Activated CD8-positive, alpha-beta memory T cell treated with anti-CD3 and anti-CD28 coated beads for 48 hours (primary cell): ENCODE measurements at places on chromosomes 12 and 14.

DNA sequence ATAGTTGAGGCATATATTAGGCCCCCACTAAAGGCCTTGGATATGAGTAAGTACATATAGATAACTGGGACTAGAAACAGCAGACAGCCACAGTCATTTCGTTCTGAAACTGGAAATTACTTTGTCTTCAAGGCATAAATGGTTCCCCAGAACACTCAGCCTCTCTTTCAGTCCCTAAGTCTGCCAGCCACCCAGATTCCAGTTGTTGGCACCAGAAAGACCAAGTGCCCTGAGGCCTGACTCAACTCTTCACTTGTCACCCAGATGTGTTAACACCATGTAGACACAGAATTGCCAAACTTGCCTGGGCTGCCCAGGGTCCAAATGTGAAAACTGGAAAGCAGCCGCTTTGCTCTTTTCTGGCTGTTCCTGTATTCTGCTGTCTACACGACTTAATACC is 3.0 kb upstream of the LGALS3 start:
- no peak for DNase-seq

GRCh38 chr12:22536346-22536945 is 7.9 kb downstream of the C2CD5 start:
- DNase-seq, result no peak

- no peak for DNase-seq
Measured at GRCh38 chr12:46124848-46125619, 134.7 kb upstream of the SCAF11 start.

DNA sequence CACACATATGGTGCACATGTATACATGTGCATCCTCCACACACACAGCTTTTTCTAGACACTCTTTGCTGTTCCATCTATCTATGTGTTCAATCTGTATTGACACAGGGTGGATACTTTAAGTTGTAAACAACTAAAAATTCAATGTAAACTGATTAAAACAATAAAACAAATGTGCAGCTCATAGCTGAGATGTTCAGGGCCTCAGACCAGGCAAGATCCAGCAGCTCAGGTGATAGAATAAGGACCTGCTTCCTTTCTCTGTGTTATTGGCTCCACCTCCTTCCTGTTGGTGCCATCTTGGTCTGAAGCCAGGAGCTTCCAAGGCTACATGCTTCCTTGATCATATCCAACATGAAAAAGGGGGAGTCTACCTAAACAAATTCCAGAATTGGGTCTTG is 158.1 kb upstream of the RFLNA start:
- no peak for DNase-seq

GRCh38 chr12:24905431-24905830 is 43.5 kb downstream of the BCAT1 start:
- no peak for DNase-seq

DNA sequence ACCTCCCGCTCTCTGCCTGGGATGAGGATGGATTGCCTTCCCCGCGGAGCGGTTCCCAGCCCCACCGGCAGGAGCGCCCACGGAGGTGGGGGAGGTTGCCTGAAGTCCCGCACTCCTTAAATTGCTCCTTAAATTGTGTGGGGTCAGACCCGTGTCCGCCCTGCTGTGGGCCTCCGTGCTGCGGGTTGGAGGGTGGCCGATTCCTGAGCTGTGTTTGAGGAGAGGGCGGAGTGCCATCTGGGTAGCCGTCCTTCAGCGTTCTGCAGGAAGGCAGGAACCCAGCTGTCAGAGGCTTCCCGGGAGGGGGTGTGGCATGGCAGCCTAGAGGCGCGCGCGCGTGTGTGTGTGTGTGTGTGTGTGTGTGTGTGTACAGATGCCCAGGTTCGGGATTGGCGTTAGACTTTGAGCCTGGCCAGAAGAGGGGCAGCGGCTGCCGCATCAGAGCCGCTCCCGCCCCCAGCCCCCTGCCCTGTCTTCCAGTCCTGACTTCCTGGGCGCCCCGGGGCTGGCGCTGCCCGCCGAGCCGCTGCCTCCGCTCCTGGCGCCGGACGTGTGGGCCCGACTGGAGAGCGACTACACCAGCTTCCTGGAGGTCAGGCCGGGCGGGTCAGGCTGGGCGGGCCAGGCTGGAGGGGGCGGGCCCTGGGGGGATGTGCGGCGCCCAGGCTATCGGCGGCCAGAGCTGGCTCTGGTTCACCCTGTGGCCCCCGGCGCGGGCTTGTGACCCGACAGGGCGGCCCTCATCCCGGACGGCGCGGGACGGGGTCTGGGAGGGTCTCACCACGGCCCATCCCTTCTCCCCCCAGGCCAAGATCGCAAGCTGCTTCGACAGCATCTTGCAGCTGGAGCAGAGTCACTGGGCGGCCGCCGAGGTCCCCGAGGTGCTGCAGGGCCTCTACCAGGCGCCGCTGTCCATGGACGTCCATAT is 9.2 kb downstream of the EXOC3L4 start:
- DNase-seq, result no peak

DNA sequence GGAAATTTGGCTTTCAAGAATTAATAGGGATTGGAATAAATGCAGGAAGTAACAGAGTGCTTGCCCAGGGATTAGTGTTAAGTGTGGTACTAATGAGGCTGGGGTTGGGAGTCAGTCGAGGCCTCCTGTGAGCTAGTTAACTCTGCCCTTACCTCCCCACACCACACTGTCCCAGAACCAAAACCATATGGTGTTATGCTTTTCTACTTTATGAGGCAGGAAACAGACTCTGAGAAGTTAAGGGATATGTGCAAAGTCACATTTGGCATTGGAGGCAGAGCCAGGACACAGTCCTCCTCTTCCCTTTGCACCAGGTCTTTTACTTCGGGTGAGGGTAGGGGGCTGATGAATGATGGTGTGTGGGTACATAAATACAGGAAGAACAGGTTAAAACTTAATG is 41.9 kb downstream of the PELI2 start:
- DNase-seq, result no peak

GRCh38 chr14:51367600-51367931 is 127.5 kb downstream of the TMX1 start:
- no peak for DNase-seq

GRCh38 chr12:30806989-30807694 is 52.4 kb upstream of the CAPRIN2 start:
- no peak for DNase-seq

GRCh38 chr12:128789356-128789929 is 34.3 kb downstream of the SLC15A4 start:
- DNase-seq, result no peak

DNA sequence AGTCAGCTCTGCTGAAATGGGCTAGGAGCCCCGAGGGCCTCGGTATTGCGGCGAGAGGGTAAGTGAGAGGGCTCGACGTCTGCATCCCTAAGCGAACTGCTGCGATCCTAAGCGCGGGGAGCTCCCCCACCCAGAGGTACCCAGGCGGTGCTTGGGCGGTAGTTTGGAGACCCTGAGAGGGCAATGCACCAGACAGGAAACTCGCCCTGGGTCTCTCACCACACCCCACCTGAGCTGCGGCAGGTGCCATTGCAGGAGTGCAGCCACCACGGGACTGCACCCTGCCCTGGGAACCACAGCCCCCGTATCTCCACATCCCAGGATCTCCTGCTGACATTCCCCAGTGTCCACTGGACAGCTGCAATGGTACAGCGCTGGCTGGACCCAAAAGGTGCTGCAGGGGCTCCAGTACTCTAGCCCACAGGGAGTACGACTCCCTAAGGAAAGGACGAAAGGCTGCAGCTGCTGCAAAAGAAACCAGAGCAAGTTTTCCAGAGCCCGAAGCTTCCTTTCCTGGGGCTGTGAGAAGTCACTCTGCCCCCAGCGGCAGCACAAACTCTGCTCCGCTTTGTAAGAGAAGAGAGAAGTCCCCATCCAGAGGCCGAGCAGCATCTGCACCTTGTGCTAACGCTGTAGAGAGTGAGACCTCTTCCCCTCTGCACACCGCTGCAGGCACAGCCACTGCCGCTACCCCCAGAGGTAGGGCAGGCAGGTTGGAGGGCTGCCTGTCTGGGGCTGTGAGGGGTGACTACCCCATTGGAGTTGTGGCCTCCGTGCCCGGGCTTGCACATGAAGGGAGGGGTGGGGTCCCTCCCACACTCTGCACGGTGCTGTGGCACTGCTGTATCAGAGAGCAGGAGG is 31.1 kb upstream of the MON2 start:
- no peak for DNase-seq

GRCh38 chr14:91108941-91109611 is 4.8 kb upstream of the DGLUCY start:
- DNase-seq, result no peak

DNA sequence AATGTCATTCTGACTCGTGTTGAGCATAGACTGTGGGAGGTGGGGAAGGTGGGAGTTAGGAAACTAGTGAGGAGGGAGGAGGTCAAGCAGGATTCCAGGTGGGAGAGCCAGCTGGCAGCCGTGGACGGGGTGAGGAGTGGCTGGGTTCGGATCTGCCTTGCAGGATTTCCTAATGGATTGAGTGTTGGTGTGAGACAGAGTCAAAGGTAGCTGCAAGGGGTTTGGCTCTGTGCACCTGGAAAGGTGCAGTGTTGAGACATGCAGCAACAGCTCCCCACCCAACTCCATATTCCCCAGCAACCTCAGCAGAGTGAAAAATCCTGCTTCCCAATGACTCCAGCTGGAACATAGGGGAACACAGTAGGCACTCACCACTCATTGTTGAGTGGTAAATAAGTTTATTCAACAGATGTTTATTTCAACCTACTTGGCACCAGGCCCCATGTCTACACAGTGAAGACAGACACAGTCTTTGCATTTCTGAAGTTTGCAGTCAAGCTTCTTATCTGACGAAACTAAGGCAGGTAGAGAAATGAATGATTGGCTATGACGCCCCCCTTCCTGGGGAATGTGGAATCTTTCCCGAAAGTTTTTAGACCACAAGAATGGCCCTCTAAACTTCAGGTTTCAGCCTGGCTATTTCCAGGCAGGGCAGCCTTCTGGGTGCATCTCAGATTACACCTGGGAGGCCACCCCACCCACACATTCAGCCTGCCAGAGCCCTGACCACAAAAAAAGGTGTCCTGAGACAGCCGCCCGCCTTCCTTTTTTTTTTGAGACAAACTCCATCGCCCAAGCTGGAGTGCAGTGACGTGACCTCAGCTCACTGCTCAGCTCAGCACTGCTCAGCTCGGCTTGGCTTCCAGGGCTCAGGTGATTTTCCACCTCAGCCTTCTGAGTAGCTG is 37.9 kb upstream of the PLEKHG6 start:
- DNase-seq, result no peak

DNA sequence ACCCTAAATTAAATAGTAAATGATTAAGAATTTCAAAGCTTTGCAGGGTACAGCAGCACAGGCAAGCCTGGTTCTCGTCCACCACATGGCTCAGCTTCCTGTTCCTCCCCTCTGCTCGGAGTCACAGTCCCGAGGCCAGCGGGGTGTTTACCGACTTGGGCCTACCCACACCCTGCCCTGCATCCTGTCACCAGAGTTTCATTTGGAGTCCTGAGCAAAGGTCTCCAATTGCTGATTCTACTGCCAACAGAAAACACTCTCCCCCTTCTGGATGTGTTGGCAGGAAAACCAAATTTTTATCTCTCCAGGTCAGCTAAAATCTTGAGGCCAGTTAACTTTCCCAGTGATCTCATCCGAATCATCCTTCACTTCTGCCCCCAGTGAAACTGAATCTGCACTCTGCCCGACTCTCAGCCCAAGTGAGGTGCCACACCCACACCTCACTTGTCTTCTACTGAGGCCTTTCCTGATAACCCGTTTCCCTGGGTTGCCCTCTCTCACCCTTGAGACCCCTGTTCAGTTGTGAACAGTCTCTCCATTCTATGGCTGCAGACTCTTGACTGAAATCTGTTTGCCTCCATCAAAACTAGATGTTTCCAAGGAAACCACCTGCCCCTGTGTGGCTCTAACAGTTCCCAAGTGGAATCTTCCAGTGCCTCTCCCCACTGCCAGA is 71.2 kb downstream of the VCPKMT start:
- peak; percentile 51 for DNase-seq

- DNase-seq, result no peak
Measured at GRCh38 chr14:68042586-68043210, 223.1 kb downstream of the RAD51B start.

GRCh38 chr12:95184121-95184520 is 33.1 kb downstream of the FGD6 start:
- DNase-seq, result no peak

- no peak for DNase-seq
Measured at GRCh38 chr12:18383203-18383602, 121.9 kb downstream of the PIK3C2G start.

- DNase-seq, result no peak
Measured at GRCh38 chr14:94545131-94545841, 16.0 kb upstream of the SERPINA4 start.

DNA sequence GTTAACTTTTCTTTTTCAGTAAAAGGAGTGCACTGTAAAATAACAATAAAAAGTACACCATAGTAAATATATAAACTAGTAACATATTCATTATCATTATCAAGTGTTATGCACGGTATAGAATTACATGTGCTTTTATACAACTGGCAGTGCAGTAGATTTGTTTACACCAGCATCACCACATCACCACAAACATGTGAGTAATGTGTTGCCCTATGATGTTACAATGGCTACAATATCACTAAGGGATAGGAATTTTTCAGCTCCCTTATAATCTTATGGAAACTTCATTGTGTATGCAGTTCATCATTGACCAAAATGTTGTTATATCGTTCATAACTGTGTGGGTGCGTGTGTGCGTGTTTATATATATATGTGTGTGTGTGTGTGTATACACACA is 23.5 kb upstream of the NEDD1 start:
- DNase-seq, result no peak

DNA sequence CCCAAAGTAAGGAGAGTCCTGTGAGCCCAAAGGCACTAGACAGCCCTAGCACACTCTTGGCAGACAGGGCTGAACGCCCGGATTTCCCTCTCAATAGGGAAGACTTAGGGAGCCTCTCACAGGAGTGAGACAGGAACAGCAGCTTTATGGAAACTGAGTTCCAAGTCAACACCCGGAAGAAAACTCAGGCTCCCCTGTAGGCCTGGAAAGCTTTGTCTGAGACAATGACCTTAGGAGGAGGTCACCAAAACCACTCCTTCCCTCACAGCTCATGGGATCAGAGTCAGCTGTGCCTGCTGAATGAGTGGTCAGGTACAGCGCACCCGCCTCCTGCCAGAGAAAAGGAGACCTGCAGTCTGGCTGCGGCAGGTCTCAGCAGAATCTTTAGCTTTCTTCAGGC is 229.5 kb downstream of the CACNA1C start:
- DNase-seq, result no peak

DNA sequence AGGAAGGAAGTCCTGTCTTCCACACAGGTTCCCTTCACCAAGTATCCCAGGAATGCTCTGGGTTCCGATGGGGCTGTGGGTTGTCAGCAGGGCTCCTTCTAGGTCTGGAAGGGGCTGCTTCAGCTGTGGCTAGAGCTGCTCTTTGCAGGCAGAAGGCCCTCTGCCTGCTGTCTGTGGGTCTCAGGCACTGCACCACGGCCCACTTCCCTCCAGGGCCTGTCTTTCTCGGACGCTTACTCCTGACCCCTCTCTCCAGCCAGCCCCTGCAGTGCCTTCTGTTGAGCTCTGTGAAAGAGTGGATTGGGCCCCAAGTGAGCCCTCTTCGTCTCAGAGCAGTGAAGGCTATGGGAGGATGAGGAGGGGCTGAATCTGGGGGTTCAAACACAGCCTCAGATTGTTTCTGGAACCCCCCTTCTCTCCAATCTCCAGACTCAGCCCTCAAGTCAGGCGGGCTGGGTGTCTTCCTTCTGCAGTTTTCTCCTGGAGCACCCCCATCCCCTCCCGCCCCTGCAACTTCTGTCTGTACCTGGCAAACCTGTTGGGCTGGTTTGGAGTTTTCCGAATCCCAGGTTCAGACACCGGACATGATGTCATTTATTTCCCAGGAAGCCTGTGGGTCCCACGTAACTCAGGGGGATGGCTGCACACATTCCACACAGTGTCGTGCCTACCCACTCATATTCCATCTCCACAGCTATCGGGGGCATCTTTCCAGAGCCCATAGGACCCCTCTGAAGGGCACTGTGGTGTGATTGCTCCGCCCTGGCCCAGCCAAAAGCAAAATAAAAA is 24.9 kb upstream of the SPPL3 start:
- no peak for DNase-seq

- no peak for DNase-seq
Measured at GRCh38 chr12:119463211-119463926, 128.8 kb downstream of the CCDC60 start.
